Cardiac septum (tissue), 1 donor: ENCODE measurements at places on chromosomes 12 and 14. TPM values are rescaled to one million over a fixed set of nuclear protein-coding genes. Genes with fewer than 3 reads are reported as not detected.

DNA sequence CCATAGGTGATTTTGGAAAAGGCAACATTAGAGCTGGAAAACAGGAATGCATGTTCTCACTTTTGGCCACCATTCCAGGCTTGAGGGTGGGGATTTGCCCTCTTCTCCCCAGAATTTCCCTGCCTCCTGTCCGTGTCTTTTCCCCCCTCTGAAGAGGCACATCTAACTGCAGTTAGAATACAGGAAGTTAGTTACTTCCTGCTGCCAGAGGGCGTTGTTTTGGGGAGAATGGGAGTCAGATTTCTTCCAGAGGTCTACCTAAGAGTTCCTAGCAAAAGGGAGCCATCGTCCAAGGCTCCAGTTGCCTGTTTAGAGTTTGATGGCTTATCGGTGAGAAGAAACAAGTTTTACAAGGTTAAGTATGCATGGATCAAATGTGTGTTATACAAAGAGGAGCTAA, 112.8 kb upstream of the IGF1 start:
- no peak for DNase-seq

- DNase-seq: no peak
Measured at GRCh38 chr12:92030618-92031017, 115.0 kb downstream of the BTG1 start.

The PSMD9 gene
- 31.2 TPM for total RNA-seq

- DNase-seq: no peak
Measured at GRCh38 chr12:11543457-11544158, 105.9 kb upstream of the ETV6 start.

DNA sequence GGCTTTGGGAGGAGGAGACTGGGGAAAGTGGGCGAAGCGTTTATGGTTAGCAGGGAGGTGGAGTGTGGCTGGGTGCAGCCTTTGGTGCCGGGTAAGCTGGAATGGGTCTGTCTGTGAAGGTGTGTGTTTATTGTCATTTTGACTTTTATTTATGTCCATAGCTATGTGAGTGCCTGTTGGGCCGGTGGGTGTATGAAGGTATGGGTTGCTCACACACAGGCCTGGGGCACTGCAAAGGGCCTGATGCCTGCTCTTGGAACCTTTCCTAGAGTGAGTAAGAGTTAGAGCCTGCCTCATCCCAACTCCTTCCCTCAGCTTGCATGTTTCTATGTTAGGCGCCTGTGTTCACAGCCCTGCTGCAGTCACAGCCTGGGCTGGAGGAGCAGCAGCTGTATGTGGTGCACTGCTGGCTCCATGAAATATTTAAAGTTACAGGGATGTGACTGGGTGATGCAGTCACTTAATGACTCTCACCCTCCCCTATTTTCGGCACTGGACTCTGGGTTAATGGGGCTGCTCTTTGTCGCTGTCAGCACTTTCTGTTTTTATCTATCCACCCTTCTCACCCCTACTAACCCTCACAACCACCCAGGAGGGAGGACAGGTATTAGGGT, 2.6 kb upstream of the PPP1R1A start:
- DNase-seq: no peak

The MYO1H gene
- not detected for total RNA-seq

The TMEM30B gene
- 5.2 TPM for total RNA-seq

GRCh38 chr14:78737116-78737515, 566.9 kb downstream of the NRXN3 start:
- no peak for DNase-seq

GRCh38 chr12:9792185-9792900, 31.6 kb upstream of the CD69 start:
- no peak for DNase-seq

The GLIPR1 gene
- total RNA-seq: 7.8 TPM

- no peak for DNase-seq
Measured at GRCh38 chr14:89198544-89199329, 218.3 kb downstream of the FOXN3 start.

DNA sequence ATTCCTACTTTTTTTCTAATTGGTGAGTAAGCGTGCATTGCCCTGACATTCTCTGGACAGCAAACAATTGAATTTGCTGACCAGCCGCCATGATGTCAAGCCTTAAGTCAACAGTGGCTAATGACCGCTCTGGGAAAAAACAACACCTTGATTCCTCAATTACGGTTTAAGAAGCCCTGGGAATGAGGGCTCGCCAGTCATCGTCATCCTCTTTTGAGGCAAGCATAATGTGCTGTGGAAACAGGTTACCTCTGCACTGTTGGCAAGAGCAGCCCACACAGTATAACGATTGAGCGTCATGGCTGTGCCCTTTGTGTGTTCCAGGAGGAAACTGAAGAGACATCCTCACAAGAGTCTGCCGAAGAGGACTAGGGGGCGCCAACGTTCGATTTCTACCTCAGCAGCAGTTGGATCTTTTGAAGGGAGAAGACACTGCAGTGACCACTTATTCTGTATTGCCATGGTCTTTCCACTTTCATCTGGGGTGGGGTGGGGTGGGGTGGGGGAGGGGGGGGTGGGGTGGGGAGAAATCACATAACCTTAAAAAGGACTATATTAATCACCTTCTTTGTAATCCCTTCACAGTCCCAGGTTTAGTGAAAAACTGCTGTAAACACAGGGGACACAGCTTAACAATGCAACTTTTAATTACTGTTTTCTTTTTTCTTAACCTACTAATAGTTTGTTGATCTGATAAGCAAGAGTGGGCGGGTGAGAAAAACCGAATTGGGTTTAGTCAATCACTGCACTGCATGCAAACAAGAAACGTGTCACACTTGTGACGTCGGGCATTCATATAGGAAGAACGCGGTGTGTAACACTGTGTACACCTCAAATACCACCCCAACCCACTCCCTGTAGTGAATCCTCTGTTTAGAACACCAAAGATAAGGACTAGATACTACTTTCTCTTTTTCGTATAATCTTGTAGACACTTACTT, 138.9 kb downstream of the HMGA2 start:
- DNase-seq: no peak

DNA sequence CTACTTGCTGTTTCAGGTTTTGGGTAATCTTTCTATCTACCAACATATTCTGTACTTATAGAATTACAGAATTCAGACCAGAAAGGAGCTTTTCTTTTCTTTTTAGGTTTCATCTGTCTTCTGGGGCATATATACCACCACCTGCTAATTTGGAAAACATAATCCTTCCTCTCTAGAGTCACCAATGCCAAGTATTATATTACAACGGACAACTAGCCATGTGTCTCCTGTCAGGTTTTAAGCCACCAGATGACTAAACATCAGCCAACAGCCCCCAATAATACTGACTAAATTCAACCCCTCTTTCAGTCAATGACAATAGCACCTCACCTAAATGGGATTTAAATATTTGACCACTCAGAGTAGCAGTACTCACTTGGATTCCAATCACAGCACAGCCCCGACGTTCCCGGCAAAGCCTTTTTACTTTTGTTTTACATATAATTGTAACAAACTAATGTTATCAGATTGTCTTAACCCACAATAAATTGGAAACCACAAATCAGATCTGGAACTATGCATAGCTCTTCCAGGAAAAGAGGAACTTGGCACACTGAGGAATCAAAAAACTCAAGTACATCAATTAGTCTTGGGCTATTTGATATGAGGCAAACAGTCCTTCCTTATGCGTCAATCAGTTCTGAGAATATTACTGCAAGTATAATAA, 13.5 kb downstream of the SLC11A2 start:
- no peak for DNase-seq

The HOXC4 gene
- not detected for total RNA-seq

GRCh38 chr14:68795597-68796417, 2.9 kb upstream of the ZFP36L1 start:
- peak; percentile 93 for DNase-seq

The HOXC12 gene
- not detected for total RNA-seq

The CMKLR1 gene
- total RNA-seq: 21.0 TPM

DNA sequence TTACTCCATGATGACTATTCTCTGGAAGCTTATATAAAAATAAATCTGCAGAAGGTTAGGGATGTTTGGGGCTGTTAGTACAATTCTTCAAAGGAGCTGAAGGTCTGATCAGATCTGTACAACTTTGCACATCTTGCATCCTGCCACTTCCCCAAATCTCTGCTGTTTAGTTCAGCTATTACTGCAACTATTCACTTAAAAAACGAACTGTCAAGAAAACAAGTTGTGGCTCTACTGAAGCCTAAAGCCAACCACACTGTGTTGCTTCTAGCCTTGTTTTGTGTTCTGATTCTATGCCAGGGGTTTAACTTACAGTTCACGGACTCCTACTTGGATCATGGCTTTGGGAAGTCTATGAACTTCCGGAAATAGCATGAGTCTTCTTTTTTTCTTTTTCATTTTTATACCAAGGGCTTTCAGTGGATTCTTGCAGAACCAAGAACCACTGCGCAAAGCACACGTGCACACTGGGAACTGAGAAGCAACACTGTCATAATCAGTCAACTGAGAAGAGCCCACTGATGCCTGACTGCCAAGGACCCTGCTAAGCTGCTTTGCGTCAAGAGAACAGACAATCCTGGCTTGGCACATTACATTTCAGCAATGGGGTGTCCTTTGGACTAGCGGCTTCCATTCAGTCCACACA, 66.3 kb upstream of the EEA1 start:
- DNase-seq: no peak

The CAPZA3 gene
- not detected for total RNA-seq

- DNase-seq: no peak
Measured at GRCh38 chr14:97395068-97395467, 597.9 kb downstream of the VRK1 start.

DNA sequence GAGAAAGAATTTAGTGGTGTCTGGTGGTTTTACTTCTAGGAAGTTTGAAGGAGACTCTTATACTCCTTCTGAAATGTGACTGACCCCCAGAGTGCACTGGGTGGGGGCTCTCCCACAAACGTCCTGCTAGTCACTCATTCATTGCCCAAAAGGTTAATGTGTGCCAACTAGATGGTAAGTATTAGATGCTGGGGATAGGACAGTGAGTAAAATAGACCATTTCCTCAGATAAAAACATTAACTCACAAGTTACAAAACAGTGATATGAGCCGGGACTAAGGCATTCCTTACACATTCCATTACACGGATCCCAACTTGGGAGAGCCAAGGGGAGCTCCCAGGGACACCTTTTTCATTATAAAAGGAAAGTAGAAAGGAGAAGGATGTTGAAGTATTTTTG, 185.1 kb downstream of the ATXN7L3B start:
- DNase-seq: no peak

The NFATC4 gene
- total RNA-seq: 13.3 TPM

The CD163L1 gene
- total RNA-seq: 3.1 TPM

DNA sequence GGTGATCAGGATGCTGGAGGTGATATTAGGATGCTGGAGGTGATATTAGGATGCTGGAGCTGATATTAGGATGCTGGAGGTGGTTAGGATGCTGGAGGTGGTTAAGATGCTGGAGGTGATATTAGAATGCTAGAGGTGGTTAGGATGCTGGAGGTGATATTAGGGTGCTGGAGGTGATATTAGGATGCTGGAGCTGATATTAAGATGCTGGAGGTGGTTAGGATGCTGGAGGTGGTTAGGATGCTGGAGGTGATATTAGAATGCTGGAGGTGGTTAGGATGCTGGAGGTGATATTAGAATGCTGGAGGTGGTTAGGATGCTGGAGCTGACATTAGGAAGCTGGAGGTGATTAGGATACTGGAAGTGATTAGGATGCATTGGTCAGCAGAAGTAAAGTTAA, 101.4 kb downstream of the CALM1 start:
- DNase-seq: no peak

The PROX2 gene
- not detected for total RNA-seq

DNA sequence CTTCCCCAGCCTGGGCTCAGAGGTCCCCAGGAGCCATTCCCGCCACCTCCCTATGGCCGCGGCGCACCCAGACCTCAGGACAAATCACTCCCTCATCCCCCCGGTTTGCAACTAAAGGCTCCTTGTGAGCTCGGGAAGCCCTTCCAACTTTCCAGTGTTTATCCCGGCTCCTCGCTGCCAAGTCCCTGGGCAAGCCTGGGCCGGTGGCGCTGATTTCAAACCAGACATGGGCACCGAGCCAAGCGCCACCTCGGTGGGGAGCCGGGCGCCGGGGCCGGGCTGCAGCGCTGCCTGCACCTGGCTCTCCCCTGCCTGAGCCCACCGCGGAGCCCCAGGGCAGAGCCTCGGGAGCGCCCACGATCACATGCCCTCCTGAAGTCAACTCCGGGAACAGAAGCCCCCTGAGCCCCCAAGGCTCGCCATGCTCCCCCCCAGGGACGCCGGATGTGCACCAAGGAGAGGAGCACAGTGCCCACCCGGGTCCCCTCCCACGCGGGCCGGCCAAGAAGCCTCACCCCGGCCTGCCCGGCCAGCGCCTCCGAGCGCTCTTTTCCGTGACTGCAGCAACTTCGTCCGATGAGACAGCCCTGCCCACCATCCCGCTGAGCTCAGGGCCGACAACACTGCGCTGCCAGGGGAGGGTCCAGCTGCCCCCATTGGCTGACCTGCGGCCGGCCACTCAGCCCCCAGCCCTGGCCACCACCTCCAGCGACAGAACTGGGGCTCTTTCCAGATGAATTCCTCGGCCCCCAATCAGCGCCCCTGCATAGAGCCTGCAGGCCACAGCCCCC, 50.0 kb downstream of the NCOR2 start:
- peak; percentile 89 for DNase-seq

DNA sequence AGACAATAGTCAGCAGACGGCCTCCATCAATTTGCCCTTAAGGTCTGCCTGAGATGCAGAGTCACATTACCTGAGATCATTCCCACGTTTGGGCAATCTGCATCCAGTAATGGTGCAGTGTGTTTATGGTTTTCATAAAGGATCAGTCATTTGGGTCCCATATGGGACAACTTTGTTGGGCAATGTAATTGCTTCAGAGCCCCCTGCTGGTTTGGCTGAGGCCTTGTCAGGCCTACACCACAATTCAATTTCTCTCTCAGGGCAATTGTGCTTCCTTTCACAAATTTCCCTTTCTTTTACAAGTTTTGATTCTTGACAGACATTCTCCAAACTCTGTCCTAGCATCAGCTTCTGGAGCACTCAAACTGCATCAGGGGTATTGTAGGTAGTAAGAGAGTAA, 191.2 kb upstream of the SSTR1 start:
- no peak for DNase-seq

- no peak for DNase-seq
Measured at GRCh38 chr12:31536672-31537071, 54.3 kb downstream of the DENND5B start.

The ELK3 gene
- 18.6 TPM for total RNA-seq

- DNase-seq: no peak
Measured at GRCh38 chr12:22051114-22051698, 5.2 kb downstream of the CMAS start.

The SAMD15 gene
- 0.11 TPM for total RNA-seq
